ENCODE measurements at places on chromosomes 3 and 15.

DNA sequence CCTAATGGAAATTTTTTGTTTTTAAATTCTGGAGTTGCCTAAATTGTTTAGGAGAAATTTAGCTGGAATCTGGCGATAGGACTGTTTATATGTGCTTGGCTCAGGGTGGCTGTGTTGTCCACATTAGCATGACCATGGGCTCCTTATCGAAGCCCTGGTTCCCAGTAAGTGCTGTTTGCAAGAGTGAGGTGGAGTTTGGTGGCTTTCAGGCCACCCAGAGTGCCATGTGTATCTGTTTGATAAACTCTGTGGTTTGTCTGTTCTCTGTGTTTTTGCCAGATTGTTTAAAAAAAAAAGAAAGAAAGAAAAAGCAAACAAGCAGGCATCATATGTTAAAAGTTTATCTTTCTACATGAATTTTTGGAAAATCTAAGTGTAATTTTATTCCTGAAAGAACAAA, 51.5 kb downstream of the PLCL2 start:
- DNase-seq, result peak; percentile 94

GRCh38 chr3:112376241-112376911, 43.4 kb downstream of the CD200 start:
- DNase-seq, result no peak

- DNase-seq, result no peak
Measured at GRCh38 chr3:11074011-11074410, 80.3 kb upstream of the HRH1 start.

DNA sequence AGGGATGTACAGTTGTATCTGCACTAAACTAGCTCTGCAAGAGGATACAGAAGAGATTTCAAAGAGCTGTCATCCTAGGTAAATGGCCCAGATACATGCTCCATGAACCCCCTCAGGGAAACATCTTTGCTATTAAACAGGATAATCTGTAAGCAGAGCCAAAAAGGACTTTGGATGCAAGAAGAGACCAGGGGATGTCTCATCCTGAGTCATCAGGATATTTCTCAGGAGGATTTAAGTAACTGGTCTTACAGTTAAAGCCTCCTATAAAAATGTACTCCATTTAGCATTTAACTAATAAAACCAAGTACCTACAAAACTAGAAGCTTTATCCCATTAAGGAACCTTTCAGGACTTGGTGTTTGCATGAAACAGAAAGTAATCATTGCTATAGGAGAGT, 48.2 kb upstream of the PHLDB2 start:
- no peak for DNase-seq

DNA sequence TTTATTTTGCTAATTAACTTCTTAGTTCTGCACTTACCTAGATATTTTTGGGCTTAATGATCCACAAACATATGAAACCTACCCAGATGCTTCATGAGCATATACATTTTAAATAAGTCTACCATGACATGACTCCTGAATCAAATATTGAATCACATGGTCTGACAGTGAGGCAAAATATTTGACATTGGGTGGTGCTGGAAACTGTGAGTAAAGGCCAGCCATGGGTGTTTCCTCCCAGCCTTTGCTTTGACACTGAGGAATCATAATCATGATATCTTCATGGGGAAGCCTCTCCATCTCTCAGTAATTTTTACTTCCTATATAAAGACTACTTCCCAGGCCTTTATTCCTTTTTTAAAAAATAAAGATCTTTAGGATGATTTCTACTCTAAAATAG, 22.8 kb upstream of the SSR3 start:
- DNase-seq, result no peak

- no peak for DNase-seq
Measured at GRCh38 chr3:184328516-184328915, 8.9 kb upstream of the FAM131A start.

GRCh38 chr3:99852851-99853250, 35.2 kb downstream of the CMSS1 start:
- no peak for DNase-seq

GRCh38 chr3:160739079-160739478, 17.0 kb upstream of the PPM1L start:
- DNase-seq, result no peak

- no peak for DNase-seq
Measured at GRCh38 chr3:163776743-163777142, 1301.6 kb downstream of the SI start.

- peak; percentile 85 for DNase-seq
Measured at GRCh38 chr3:50365080-50365841, 5.9 kb upstream of the TMEM115 start.

DNA sequence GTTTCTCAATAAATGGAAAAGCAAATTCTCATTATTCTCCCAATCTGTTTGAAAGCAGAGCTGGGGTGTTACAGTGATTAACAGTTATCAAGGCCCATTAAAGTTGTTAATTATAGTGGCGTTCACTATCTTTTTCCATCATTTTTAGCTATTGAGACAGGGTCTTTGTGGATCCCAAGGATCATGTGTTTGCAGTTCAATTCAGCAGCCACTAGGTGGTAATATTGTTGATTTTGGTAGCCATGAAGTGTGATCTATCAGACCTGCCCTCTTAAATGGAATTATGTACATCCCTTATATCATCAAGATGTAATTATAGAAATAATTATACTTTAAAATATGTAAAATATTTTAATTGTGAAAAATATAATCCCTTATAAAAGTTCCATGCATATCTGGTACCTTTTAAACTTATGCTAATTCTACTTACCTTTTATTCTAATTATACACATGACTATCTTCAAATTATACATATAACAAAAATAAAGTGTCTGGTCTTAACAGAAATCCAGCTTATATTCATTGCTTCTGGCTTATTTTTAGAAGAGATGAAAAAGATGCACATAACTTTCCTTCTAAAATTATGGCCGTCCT, 126.4 kb downstream of the GREM1 start:
- DNase-seq, result peak; percentile 9

GRCh38 chr3:170762064-170762463, 107.9 kb downstream of the RPL22L1 start:
- DNase-seq, result no peak

DNA sequence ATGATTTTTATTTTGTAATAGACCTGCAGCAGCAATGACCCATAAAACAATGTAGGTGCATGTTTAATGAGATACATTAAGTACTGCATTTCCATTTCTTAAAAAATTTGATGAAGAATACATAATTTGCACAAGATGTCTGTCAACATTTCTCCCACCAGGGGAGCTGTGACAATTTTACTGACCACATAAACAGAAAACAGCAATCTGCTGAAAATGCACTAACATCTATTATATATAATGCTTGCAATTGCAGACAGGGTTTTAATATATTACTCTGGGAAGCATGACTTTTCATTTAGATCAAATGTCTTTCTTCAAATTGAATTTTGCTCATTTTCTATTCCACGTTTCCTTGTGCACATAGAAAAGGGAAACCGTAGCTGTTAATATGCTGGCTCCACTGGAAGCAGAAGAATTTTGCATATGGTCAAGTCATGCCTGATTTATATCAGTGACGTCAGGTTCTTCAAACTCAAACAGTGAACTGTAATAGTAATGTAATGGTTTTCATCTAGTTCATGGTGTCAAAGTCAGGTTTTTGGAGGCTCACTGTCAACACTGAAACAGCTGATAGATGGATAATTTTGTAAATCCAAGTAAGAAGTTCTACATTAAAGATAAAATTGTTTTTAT, 79.8 kb upstream of the IGF1R start:
- no peak for DNase-seq

GRCh38 chr3:141915016-141915415, 38.6 kb downstream of the ATP1B3 start:
- no peak for DNase-seq

DNA sequence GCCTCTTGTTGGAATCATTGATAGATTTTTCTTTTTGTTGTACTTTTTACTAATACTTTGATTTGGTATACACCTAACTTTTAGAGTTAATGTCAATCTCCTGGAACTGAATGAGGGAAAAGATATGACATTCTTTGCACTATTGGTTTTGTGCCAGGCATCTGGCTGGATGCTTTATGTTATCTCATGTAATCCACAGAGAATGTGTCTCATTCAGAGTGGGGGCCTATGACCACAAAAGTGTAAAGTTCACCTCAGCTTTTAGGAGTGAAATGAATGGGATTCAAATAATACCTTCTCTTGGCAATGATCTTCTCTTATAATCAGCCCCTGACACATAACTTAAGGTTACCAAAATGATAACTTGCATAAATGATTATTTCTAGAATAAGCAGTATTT, 329.1 kb upstream of the ROPN1 start:
- DNase-seq, result no peak

GRCh38 chr15:90063770-90064247, 38.5 kb downstream of the IDH2 start:
- DNase-seq, result no peak

GRCh38 chr3:116176974-116177555, 268.2 kb downstream of the LSAMP start:
- no peak for DNase-seq

DNA sequence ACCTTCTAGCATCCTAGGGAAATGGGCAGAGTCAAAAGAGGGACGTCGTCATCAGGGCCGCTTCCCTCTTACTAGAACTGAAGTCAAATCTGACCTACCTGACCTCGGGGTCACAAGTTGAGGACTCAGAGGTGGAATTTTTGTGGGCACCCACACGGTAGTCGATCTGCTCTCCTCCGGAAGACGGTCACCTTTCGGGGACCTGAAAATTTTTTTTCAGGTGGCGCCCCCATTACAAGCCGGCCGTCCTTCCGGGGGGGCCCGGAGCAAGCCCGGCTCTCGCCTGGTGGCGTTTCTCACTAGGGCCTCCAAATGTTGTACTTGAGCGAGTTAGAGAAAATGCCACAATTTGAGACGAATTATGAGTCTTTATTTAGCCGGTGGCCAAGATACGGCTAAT, 157.5 kb upstream of the FRG2C start:
- DNase-seq, result no peak

GRCh38 chr3:64848822-64849221, 161.0 kb upstream of the ADAMTS9 start:
- no peak for DNase-seq

GRCh38 chr15:77118882-77119321, 48.0 kb upstream of the TSPAN3 start:
- DNase-seq, result peak; percentile 74

GRCh38 chr3:35500641-35501350, 138.5 kb upstream of the ARPP21 start:
- no peak for DNase-seq

DNA sequence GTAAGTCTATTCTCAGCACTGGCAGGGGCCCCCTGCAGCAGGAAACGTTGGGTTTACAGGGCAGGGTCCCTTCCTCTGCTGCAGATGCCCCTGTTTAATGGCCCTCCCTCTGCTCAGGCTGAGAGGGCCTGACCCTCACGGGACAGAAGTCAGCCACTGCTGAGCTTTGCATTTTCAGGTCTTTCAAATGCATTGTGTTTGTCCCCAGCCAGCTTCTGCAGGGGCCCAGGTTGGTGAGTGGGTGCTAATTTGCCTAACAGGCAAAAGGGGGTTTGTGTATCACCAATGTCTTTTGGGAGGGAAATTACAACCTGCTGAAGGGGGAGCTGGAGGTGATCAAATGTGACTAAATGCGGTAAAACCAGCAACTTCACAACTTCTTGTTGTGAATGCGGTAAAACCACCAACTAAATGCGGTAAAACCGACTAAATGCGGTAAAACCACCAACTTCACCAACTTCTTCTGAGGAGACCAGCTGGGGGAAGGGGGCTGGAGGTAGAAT, 44.8 kb upstream of the UBE2E1 start:
- DNase-seq, result peak; percentile 73

DNA sequence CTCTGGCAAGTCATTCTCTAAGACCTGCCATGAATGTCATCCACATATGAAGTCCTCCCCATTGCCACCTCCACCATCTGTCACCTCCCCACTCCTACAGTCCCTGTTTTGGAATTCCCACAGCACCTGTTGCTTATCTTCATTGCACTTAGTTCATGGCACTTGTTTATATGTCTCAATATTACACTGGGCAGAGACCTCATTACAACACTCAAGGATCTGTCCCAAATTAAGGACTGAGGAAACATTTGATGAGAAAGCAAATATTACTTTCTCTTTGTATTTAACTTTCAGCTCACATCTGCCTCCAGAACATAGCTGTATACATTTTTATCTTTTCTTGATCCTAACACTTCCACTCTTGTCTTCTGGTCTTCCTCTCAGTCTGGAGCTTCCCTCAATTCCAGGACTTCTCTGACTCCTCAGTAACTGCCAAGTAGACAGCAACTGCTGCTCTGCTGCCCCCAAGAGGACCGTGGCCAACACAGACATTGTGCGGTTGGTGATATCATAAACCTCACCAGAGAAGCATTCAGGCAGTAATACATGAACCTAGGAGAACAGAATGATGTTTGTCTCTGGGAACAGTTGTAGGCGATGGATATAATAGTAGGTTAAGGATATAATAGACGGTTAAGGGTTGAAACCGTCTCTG, 45.0 kb upstream of the FGF12 start:
- DNase-seq, result no peak

GRCh38 chr3:13380971-13381370, 39.2 kb downstream of the NUP210 start:
- DNase-seq, result no peak

GRCh38 chr3:176839466-176839865, 357.8 kb downstream of the TBL1XR1 start:
- DNase-seq, result no peak

GRCh38 chr15:32859251-32859650, 141.4 kb downstream of the GREM1 start:
- DNase-seq, result no peak

DNA sequence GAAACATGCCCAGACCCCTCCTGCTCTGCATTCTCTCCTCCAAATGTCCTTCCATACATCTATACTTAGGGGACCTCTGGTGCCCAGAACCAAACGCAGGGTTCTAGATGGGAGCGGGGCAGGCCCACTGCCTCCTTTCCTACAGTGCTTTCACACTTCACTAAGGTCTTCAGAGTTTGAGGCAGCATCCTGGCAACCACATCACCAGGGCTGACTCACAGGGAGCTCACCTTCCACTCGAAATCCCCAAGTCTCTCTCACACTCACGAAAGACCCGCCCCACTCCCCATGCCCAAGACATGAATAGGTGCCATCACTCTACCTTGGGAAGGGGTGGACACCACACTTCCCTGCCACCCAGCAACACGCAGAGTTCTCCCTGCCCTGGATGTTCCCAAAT, 18.9 kb downstream of the HOMER2 start:
- no peak for DNase-seq

DNA sequence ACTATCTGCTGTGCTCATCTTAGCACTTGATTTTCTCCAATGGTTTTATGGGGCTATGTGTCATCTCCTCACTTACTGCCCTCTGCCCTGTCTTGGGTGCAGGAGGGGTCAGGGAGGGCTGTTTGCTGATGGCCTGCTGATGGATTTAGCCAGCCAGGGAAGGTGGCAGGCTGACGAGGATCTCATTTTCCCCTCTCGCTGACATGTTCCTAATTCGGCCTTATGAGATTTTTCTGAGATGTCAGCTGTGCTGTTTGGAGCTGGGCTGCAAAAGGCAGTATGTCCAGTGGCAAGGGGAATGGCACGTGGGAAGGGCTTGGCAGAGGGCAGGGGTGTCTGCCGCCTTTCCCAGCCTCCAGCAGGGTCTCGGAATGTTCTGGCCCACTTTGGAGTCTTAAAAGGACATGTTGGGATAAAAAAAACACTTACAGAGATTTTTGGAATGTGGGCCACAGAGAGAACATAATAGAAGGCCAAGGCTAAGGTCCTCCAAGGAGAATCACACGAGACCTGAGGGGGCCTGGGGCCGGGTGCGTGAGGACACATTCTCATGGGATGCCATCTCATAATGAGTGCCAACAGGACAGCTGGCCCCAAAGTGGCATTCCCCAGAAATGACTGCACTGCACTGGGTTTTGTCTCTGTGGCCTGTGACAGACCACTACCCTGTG, 303.8 kb downstream of the TLE3 start:
- no peak for DNase-seq

- DNase-seq, result no peak
Measured at GRCh38 chr15:34239151-34239808, 14.5 kb downstream of the EMC4 start.
